ENCODE measurements at places on chromosomes 1 and 21. TPM values are rescaled to one million over a fixed set of nuclear protein-coding genes. Genes with fewer than 3 reads are reported as not detected.

DNA sequence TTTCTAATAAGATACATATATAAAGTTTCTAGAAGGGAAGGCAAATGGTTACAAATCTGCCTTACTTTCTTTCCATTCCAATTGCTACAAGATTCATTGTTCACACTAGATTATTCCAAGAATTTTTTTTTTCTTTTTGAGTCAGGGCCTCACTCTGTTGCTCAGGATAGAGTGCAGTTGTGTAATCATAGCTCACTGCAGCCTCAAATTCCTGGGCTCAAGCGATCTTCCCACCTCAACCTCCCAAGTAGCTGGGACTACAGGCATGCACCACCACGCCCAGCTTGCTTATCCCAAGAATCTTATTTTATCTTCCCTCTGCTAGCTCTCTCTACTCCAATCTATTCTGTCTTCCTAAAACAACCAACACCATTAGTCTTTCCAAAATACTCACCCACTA lies 81.8 kb downstream of the KIAA0319L start:
- DNase-seq, result no peak

- DNase-seq, result no peak
Observed at GRCh38 chr21:20551939-20552338, 446.3 kb upstream of the NCAM2 start.

DNA sequence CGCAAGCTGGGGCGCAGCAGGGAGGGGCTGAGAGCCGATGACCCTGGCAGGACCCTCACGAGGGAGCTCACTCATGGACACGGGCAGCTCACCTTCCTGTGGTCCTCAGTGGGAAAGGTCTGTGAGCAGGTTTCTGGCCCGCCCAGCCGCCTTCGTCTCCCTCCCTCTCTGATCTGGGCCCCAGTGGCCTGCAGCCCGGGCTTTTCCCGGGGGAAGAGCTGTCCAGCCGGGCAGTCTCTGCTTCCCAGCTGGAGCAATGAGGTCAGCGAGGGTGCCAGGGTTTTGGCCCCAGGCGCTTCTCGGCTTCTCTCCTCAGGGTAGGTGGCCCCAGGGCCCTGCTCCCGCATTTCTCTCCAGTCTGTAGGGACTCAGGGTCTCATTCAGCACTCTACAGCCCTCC lies 22.2 kb upstream of the ARHGEF16 start:
- DNase-seq, result no peak

DNA sequence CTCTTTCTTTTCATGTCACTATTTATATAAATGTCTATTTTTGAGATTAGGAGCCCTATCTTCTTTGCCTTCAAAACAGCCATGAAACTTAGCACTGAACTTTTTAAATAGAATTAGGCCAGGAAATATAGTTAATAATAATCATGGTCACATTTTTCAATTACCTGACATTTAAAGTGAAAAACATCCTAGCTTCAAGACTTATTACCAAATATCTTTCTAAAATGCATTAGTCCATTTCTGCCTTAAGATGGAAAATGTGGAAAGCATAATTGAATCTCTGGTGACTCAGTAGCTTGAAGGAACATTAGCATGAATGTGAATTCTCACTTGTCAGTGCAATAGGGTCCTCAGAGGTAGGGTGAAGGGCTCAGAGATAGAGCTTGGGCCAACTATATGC lies 18.7 kb upstream of the RGS4 start:
- DNase-seq, result no peak

DNA sequence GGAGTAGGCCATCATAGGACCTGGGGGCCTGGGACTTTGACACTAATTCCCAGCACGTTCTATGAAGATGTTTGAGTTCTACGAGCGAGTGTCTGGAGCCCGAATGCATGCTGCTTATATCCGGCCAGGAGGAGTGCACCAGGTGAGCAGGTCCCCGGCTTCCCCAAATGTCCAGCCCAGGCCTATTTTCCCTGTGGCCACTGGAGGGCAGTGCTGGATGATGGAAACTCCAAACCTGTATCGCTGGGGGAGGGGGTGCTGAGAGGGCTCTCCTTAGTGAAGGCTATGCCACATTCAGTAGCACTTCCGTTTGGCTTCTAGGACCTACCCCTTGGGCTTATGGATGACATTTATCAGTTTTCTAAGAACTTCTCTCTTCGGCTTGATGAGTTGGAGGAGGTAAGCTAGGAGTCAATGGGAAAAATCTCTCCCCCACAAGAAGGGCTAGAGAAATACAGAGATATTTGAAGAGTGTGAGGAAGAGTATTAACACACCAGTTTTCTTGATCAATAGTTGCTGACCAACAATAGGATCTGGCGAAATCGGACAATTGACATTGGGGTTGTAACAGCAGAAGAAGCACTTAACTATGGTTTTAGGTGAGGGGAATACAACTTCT lies 5.2 kb upstream of the FCER1G start:
- peak; percentile 66 for DNase-seq

DNA sequence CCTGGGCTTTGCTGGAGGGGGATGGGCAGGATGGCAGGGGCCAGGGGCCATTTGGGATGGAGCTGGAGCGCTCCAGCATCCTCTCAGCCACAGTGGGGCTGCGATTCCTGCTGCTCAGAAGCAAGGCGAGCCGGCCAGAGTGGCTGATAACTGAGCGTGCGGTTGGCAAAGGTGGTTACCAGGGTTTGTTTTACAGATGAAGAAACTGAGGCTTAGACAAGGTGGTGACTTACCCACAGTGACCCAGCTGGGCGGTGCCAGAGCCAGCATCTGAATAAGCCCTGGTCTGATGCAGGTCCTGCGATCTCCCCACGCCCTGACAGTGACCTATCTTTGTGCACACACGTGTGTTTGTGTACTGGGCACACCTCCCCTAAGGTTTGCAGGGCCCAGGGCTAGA lies 5.9 kb upstream of the PRXL2B start:
- DNase-seq, result no peak

DNA sequence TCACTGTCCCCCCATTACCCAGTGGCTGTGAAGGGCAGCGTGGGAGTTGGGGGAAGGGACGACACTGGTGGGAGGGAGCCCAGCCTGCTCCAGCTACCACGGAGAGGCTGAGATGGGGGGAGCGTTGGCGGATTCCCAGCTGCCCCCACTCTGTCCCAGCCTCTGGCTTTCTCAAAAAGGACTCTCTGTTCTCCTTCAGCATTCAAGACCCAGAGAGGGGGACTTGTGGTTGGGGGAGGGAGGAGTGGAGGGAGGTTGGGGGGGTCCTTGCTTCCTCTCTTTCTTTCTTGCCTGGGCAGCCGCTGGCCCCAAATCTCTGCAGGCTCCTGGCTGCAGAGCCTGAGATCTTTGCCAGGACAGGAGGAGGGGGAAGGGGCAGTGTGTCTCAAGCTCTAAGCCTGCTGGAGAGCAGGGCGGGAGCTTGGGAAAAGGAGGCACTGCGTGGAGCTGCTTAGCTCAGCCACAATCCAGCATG lies 2.2 kb downstream of the ATP1A2 start:
- DNase-seq, result no peak

- no peak for DNase-seq
Observed at GRCh38 chr1:26666855-26667254, 29.0 kb upstream of the ARID1A start.

GRCh38 chr1:22782406-22782805 lies 71.8 kb downstream of the EPHB2 start:
- no peak for DNase-seq

DNA sequence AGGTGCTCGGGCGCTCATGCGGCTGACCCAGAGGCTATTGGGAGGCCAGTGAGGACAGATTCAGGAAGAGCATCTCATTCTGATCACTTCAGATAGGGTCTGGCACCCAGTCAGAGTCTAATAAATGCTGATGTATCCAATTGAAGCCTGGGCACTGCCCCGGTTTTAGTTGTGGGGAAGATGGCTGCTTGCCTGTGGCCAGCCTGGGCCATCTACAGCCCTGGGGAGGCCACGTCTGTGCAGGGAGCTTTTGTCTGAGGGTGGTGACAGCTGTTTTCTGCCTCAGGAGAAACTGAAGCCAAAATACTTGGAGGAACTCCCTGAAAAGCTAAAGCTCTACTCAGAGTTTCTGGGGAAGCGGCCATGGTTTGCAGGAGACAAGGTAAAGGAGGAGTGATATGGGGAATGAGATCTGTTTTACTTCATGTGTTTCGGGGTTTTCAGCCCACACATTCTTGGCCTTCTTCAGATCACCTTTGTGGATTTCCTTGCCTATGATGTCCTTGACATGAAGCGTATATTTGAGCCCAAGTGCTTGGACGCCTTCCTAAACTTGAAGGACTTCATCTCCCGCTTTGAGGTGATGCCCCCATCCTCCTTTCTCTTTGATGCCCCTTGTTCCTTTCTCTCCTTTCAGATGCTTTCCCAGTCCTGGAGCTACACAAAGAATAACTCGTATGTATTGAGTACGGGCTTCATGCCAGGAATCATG lies 2.8 kb downstream of the GSTM5 start:
- DNase-seq, result no peak

- no peak for DNase-seq
Observed at GRCh38 chr1:201513498-201514243, 6.7 kb upstream of the CSRP1 start.

GRCh38 chr1:3578906-3579305 lies 32.4 kb downstream of the MEGF6 start:
- no peak for DNase-seq

DNA sequence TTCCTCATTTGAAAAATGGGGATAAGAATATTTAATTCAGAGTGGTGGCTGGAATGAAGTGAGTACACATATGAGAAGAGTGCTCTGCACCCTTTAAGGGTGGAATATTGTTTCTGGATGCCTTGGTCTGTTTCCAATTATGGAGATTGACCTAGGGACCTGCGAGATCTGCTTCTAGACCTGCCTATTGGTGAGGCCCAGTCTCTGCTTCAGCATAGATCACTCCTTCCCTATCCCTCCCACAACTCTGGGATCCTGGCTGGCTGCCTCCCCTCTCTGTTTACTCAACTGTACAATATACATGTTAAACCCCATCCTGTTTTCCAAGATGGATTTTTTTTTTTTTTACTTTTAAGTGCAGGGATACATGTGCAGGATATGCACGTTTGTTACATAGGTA lies 6.4 kb upstream of the LDLRAD1 start:
- DNase-seq, result no peak

DNA sequence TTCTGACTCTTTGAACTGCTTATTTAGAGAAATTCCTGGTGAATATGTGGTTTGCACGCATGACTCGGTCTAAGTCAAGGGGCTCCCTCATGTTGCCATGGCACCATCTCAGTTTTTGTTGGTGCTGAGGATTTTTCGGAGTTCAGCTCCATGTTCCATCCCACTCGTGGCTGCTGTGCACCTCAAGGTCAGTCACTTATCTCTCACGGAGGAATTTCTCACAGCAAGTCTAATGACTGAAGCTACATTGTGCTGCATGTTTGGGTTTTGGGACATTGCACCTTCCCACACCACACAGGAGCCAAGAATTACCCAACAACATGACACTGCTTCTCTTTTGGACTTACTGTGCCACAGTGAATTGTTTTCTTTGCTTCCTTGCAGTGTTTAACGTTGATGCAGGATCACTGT lies 269.9 kb downstream of the NCAM2 start:
- no peak for DNase-seq

- no peak for DNase-seq
Observed at GRCh38 chr1:31886866-31887265, 51.3 kb downstream of the PTP4A2 start.

DNA sequence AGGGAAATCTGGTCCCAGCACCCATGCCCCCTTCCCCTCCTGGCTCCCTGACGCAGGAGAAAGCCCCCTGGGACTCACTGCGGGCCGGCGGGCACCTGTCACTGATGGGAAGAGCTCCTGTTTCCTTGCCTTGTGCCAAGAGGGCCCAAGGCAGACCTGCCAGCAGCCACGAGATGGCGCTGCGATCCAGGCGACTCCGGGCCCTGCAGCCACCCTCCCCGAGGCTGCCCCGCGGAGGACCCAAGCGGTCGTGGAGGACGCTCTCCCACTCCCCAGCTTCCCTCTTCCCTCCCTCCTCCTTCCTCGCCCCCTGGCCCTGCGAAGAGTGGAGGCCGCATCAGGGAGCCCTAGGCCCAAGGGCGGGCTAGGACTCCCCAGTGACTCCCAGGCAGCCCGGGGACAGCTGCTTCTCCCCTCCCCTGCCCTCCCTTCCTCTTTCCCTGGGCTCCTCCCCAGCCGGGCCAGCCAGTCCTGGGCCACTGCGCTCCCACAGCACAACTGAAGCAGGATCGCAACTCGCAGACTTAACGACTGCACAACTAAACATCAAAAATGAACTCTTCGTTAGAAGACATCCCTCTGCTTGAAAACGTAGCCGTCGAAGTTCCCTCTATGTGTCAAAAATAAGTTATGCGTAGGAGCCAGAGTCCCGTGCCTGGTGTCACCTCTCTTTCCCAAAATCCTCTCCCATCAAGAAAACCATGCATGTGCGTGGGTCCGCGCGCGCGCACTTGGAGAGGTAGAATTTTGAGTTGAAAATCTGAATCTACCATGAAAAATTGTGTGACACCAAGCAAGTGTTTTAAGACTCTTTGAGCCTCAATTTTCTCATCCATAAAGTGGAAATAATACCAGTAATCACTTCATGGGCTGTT lies 34.2 kb downstream of the BATF3 start:
- peak; percentile 82 for DNase-seq

GRCh38 chr1:208206092-208206698 lies 38.0 kb downstream of the PLXNA2 start:
- DNase-seq, result no peak

DNA sequence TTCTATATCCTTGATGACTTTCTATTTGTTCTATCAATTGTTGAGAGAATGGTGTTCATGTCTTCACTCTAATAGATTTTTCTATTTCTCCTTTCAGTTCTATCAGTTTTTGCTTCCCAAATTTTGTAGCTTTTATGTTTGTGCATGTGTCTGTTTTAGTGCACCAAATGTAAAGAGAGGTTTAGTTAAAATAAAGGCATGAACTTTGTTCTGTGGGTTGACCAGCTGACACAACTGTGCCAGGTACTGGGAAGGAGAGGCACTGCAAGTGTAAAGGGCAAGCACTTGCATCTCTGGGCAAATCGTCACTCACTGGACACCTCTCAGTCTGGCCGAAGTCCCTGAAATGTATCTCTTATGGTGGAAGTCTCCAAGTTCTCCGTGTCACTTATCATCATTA lies 38.6 kb upstream of the ABCD3 start:
- no peak for DNase-seq

Gene EFCAB14
- 75.9 TPM for total RNA-seq

Gene CLIC6
- total RNA-seq, result 0.44 TPM

Gene PLPP3
- not detected for total RNA-seq

Gene PPIH
- 46.3 TPM for total RNA-seq

Gene ANGPTL3
- not detected for total RNA-seq

Gene EPHA10
- total RNA-seq, result not detected

Gene LCE2B
- not detected for total RNA-seq

Gene ARHGEF10L
- 0.34 TPM for total RNA-seq

Gene IQGAP3
- total RNA-seq, result not detected

Gene GBP3
- total RNA-seq, result 39.4 TPM

Gene PCP4L1
- not detected for total RNA-seq
